NCI-H1436 treated with DMSO at 0.1 percent for 48 hours (cell line): ENCODE measurements at places on chromosomes 6 and 20.

GRCh38 chr20:42492290-42492689 lies 697.4 kb downstream of the PTPRT start:
- no peak for DNase-seq

- no peak for DNase-seq
Measured at GRCh38 chr6:1596088-1596852, 13.4 kb upstream of the FOXC1 start.

GRCh38 chr20:25223179-25223661 lies 24.7 kb upstream of the PYGB start:
- no peak for DNase-seq

- DNase-seq: no peak
Measured at GRCh38 chr6:33117811-33118277, 42.1 kb downstream of the HLA-DPB1 start.

GRCh38 chr6:71190809-71191208 lies 97.8 kb upstream of the OGFRL1 start:
- no peak for DNase-seq

- DNase-seq: no peak
Measured at GRCh38 chr20:58666702-58667101, 15.6 kb downstream of the STX16 start.

GRCh38 chr6:17491416-17492142 lies 98.2 kb downstream of the CAP2 start:
- DNase-seq: no peak

GRCh38 chr6:1608222-1609040 lies 1.3 kb upstream of the FOXC1 start:
- no peak for DNase-seq

GRCh38 chr6:6741264-6741663 lies 152.7 kb downstream of the LY86 start:
- no peak for DNase-seq

- DNase-seq: no peak
Measured at GRCh38 chr6:3882431-3882830, 33.3 kb downstream of the FAM50B start.

GRCh38 chr20:35978041-35978513 lies 9.7 kb downstream of the CNBD2 start:
- no peak for DNase-seq

GRCh38 chr20:58659841-58660240 lies 8.8 kb downstream of the STX16 start:
- DNase-seq: no peak

DNA sequence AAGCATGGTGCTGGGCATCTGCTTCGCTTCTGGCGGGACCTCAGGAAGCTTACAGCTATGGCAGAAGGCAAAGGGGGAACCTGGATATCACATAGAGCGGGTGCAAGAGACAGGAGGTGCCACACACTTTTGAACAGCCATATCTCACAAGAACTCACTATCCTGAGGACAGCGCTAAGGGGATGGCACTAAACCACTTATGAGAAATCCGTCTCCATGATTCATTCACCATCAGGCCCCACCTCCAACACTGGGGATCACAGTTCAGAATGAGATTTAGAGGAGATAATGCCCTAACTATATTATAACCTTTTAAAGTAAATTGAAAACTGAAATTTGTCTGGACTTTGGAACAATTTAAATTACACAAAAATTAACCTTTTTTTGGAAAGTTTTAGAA lies 37.8 kb upstream of the SUMO4 start:
- no peak for DNase-seq

DNA sequence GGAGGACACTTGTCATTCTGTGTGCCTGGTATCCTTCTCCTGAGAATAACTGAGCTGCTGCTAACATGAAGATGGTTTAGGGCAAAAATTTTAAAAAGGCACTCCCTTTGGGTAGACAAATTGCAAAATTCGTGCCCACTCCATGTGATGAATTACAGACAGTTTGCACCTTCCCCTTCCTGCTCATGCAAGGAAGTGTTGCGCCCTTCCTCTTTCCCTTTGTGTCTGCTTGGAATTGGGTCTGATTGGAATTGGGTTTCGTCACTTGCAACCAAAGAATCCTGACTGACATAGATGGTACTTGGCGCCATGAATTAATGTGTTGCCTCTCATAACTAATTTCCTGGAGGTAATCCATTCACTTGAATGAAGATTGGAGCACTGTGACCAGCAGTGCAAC lies 62.3 kb upstream of the SHLD1 start:
- no peak for DNase-seq

DNA sequence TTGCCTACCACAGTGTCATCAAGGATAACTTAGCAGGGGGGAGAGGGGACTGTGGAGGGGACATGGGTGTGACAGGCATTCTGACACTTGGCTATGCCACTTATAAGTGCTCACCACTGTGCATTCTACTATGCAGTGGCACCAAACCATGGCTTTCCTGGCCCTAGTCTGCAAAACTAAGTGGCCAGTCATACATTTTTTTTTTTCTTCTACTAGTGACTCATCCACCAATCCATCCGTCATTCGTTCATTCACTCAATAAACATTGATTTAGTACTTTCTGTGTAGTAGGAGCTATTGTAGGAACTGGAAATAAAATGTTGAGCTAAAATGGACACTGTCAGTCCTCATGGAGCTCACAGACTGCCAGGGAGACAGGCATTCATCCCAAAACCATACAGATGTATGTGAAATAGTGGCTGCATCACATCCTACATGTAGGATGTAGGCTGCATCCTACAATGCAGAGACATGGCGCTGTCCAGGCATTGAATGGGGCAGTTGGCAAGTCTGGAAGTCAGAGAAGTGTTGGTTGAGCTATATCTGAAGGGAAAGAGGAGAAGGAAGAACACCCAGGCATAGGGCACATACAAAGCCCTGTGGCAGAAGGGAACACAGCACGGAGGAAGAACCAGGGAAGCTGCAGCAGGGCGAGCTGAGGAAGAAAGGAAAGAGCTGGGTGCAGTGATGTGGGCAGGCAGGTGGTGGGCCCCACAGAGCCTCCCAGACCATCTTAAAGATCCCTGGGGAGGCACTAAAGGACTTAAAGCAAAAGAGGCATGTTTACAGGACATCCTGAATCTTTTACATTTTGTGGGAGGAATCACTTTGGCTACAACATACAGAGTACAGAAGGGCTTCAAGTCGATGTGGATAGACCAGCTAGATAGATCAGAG lies 224.4 kb downstream of the UST start:
- DNase-seq: no peak

DNA sequence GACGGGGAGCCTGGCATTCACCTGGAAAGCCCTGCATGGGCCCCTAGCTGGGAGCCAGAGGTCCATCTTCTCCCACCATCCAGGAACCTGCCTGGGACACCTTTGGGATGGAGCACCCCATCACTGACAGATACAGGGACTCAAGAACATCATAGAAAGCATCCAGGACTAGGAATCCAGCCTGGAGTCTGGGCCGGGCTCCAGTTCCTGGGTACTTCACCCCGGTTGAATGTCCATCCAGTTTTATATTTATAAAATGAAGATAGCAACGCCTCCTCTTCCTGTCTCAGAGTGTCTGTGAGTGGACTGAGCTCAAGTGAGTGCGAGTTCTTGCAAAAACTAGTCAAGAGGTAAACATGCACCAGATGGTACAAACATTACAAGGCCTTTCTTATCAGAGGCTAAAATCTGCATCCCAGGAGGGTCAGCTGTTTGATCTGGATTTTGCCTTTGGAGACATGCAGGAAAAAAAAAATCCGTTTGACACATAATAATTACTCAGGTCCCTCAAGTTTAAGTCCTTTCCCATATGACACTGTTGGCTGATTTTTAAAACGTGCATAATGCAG lies 27.4 kb downstream of the ZC3H12D start:
- no peak for DNase-seq

DNA sequence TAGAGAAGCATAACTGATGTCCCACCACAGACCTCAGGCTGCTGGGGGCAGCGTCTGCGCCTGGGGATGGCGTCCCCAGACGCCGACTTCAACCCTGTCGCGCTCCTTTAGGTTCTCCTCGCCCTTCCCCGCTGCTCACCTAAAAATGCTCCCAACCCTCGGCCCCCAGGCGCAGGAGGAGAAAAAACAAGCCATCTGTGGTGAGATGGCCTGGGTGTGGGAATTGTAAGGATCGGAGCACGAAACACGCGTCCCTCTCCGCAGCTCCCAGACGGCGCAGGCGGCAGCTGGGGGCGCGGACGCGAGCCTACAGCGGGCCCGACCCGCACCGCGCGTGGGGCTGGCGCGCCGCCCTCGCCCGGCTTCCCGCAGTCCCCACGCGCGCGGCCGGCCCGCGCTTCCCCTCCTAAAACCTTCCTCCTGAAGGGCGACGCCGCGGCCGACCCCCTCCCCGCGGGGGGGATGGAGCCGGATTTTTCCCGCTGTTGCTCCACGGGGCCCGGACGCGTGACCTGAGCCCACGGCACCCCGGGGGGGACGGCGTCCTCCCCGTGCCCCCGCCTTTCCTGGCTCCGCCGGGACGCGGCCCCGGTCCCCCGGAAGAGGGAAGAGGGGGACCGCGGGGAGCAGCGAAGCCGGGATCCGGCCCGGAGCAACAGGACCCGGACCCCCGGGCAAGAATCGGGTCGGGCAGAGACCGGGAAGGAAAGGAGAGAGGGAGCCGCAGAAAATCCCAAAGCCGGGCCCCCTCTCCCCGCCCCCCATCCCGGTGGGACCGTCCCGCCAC lies 611 bp downstream of the EPB41L2 start:
- DNase-seq: no peak

DNA sequence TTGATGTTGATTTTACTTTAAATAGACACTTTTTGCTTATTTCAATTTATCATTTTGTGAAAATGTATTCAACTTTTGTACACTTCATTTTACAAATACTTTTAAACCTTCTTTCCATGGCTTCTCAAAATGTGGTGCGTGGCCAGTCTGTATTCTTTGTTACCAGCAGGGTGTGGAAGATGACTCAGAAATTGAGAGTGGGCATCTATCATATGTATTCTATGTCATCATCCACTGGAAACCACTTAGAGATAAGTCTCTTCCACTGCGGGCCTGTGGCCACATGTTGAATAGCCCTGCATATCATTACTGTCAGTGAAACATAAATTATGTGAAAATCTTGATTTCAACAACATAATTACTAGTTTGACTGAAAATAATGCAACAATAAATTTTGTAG lies 52.6 kb upstream of the MC3R start:
- DNase-seq: no peak

- no peak for DNase-seq
Measured at GRCh38 chr20:49608752-49609670, 41.1 kb upstream of the PTGIS start.

- no peak for DNase-seq
Measured at GRCh38 chr20:4836473-4836872, 114.8 kb downstream of the PRND start.

- no peak for DNase-seq
Measured at GRCh38 chr20:57785061-57785460, 75.2 kb upstream of the PMEPA1 start.

GRCh38 chr20:40583205-40583604 lies 105.8 kb downstream of the MAFB start:
- DNase-seq: no peak

DNA sequence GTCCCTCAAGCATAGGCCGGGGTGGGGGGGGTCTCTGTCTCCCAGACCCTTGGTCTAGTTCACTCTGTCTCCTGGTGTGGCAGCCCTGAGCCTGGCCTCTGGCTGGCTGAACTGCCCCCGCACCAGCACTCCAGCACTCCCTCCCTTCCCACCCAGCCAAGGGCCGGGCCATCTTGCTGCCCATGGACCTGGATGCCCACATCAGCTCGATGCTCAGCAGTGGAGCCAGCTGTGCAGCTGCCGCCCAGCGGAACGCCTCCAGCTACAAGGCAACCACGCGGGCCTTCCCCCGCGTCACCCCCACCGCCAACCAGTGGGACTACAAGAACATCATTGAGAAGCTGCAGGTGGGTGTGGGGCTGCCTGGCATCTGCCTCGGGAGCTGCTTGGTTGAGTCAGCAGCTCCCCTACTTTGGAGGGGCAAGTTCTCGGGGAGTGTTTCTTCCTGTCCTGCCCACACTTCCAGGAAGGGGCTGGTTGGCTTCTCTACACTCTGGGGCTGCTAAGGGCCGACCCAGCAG lies 28.4 kb downstream of the UQCC2 start:
- DNase-seq: no peak

DNA sequence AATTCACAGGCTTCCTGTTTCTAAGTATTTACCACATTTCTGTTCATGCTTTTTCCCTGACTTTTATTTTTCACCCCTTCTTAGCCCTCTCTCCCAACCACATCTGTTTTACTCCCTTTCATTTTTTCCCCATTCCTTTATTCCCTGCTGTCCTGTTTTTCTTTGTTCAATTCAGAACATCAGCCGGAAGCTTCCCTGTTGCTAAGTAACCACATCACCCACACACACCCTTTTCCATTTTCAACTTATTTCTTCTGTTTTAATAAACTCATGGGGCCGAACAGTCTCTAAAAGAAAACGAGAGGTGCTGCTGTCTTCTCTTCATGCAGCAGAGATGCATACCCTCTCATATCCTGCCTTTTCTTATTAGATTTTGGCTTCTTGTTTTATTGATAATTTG lies 53.5 kb upstream of the CEP85L start:
- DNase-seq: no peak

- no peak for DNase-seq
Measured at GRCh38 chr6:25138934-25139415, 140.2 kb upstream of the CARMIL1 start.

DNA sequence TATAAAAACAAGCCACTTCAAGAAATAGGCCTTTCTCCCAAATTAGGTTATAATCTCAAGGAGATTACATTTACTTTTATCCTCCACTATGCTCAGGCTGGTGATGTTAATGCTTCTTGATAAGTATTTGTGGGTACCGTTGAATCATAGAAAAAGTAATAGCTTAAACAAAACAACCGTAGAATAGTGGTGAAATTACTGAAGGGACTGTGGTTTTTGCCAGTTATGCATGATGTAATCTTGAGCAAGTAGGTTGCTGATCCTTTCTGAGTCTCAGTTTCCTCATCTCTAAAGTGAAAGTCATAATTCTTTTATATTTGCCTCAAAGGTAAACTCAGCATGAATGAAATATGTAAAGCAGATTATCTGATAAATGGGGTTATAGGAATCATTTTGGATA lies 187.3 kb upstream of the JAG1 start:
- DNase-seq: no peak

- no peak for DNase-seq
Measured at GRCh38 chr6:125585470-125585869, 164.0 kb upstream of the HEY2 start.

- no peak for DNase-seq
Measured at GRCh38 chr6:16540804-16541752, 220.2 kb downstream of the ATXN1 start.

DNA sequence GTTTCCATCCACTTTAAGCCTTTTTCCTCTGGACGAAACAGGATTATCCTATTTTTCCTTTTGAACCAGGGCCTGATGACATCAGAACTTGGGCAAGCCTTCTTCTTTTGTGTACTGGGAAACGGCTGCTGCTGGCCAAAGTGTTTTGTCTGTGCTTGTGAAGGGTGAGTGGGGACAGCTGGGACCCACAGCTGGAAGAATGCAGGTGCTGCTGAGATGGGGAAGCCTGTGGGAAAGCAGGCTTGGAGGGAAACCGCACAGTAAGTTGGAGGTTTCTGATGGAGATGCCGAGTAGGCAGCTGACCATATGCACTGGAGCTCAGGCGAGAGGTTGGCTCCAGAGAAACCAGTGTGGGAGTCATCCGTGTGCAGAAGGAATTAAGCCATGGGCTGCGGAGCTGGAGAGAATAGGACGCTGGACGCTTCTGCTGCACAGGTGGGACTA lies 8.5 kb upstream of the PSMG4 start:
- DNase-seq: no peak
